ENCODE measurements at places on chromosomes 16 and 17.

DNA sequence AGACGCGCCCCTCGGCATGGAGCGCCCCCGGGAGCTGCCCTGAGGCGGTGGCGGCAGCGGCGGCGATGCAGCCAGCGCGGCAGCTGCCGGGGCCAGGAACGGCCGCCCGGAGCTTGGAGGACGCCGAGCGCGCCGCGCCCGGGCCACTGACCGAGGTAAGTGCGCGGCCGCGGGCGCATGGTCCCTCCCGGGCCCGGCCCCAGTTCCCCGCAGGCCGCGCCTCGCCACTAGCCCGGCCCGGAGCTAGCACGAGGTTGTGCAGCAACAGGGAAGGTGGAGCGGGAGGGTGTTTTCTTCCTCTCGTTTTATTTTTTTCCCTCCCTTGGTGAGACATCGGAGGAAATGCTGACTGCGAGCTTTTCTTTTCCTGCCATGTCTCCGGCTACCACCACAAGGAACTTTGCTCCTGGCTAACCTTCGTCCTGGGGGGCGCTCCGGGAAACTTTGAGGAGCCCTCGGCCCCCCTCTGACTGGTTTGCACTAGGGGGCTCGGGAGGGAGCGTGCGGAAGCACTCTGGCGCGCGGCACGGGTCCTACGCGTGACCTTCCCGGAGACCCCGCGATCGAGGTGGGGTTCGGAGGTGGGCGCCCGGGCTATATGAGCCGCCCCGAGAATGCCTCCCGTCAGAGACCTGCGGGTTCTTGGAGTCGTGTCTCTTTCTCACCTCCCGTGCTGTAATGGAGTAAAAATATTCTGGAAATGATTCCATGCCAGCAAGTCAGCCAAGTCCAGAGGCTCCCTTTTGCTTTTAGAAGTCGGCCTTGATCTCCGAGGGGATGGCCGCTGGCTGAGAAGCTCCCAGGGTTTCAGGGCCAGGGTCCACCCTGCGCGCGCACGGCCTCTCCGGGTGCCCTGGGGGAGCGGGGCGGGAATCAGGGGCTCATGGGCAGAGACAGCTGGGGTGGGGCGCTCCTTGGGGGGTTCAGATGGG lies 868 bp downstream of the KCNJ12 start:
- peak; percentile 31 for DNase-seq

DNA sequence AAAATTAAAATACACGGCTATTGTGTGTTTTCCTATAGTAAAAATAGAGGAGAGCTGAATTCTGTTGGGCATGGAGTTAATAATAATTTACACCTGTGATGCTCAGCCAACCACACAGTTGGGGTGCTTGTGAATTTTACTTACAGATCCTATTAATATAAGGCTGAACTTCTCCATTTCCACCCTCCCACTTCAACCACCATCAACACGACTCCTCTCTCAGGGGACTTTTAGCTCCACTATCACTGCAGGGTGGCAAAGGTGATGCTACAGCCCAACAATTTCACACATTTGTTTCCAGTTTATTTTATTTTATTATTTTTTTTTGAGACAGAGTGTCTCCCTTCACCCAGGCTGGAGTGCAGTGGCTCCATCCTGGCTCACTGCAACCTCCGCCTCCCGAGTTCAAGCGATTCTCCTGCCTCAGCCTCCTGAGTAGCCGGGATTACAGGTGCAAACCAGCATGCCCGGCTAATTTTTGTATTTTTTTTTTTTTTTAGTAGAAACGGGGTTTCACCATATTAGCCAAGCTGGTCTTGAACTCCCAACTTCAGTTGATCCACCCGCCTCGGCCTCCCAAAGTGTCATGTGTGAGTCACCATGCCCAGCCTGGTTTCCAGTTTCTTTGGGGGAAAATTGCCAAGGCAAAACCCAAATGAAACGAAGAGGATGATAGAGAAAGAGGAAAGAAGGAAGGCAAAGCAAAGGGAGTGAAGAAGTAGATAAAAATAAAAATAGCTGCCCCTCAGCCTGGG lies 57.9 kb downstream of the GNA13 start:
- DNase-seq = no peak

- DNase-seq = peak; percentile 24
Measured at GRCh38 chr17:10875984-10876555, 38.2 kb upstream of the PIRT start.

DNA sequence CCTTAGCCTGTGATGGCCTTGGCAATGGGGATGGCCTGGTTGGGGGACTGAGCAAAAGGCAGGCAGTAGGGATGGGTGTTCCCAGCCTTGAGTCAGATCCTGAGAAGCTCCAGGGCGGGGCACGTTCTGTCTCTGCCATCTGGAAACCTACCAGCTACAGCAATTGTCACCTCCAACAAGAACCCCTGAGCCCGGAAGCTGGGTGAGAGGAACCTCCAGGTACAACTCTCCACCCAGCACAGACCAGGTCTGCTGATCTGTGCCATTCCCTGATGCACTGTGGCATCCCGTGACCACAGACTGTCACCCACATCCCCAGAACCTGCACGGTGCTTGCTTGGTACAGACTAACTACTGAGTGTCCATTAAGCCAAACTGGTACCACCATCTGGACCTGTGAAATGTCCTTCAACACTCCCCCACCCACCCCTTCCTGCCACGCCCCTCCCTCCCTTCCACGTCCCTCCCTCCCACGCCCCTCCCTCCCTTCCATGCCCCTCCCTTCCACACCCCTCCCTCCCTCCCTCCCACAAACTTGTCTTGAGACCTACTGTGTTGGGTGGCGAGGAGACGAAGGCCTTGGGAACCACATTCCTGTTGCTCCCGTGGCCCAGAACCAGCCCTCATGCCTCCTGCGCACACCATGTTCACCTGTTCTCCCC lies 16.6 kb downstream of the MYO15B start:
- DNase-seq = no peak

DNA sequence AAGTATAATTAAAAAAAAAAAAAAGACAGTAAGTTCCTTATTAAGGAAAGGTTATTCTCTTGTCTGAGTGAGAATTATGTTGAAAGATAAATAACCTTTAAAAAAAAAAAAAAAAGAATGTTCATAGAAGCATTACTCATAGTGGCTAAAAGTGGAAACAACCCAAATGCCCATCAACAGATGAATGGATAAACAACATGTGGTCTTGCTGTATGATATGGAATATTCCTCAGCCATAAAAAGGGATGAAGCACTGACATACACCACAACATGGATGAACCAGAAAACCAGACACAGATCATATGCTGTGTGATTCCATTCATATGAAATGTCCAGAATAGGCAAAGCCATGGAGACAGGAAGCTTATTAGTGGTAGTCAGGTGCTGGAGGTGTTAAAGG lies 9.2 kb upstream of the CCNF start:
- DNase-seq = peak; percentile 27

DNA sequence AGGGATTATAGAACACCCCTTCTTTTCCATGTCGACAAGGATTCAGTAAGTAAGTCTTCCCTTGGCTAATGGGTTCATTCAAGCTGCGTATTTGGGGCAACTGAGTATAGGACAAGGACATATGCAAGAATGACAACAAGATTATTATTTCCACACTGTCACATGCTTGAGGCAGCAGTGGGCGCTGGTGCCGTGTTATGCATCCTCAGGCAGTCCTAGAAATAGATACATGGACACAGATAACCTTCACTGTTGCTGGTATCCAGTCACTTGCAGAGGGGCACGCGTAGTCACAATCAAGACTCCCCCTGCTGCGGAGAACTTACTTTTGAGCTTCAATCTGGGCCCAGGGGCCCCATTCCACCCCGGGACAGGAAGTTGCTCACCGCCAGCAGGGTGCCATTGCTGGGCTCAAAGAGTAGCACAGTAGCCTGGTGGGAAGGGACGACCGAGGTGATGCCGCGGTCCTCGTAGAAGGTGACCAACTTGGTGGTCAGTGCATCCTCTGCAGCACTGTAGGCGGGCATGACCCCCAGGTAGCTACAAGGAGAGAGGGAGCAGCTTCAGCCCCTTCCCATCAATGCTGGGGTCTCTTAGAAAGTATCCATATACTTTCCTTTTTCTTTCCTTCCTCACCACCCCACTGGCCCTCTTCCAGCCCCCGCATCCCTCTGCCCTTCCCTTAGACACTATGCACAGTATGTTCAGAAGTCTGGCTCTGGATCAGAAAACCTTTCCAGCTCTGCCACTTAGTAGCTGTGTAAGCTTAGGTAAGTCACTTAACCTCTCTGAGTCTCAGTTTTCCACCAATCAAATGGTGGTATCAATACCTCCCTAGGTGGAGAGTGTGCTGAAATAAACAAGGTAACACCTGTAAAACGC lies 804 bp downstream of the CRYM start:
- DNase-seq = no peak

Data from fibroblast of skin of back (primary cell).